BE2C (cell line): ENCODE measurements at places on chromosomes 11 and 22.
A peak's percentile ranks its signal among the peaks of the same experiment; 100 is the strongest.

DNA sequence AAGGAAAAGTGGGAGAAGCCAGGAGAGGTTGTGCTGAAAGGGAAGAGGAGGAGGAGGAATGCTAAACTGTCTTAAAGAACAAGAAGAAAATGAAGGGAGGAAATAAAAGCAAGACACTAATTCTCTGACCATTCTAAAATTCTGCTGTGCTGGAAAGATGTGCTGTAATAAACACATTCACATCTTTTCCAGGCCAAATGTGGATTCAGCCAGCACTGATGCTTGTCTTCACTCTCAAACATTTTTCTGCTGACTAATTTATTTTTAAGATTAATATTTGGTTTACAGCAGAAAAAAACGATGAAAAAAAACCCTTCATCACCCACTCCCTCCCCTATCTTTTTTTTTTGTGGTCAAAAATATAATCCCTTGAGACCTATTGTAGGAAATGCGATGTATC lies 223.6 kb downstream of the SWAP70 start:
- no peak for DNase-seq

GRCh38 chr11:8033305-8034105 lies 46.4 kb downstream of the EIF3F start:
- DNase-seq, result peak; percentile 82

- peak; percentile 99 for DNase-seq
These were observed at the start of gene SART1 for GRCh38 chr11:65961267-65962140. SART1 (plus strand) TSS chr11:65961734; CDS start chr11:65961781, 47 bp downstream.

DNA sequence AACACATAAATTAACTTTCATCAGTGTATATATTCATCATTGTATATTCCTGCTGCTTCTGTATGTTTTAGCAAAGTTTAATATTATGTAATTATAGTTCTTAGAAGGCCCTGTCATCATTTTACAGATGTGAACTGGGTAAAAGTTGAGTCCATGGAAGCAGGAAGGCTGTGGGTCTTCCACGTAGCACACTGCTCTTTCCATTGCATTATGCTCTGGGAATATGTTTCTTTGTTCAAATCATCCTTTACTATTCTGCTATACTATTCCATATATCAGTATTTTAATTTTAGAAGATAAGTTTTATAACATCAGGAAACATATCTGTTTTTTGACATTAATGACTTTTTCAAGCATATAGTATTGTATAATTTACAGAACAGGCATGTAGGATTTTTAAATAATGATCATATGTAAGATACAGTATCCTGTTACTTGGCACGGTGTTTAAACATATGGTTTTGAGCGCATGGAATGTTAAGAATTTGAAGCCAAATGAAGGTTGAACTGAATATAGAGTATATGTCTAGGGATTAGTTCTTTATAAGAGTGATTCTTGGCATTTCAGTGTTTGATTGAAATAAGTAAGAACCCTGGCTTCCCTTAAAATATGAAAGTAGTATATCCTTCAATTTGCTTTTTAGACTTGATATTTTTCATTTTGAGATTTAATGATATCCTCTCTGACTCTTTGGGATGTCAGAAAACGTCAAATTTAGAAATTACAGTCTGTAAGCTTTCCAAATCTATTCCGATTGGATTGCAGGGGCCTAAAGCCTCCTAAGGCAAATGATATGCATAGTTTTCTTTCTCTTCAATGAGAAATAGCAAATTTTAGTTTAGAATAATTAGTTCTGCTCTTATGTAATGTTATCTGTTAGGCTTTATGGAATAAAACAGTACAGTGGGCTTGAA lies 8.6 kb downstream of the CCDC81 start:
- no peak for DNase-seq

DNA sequence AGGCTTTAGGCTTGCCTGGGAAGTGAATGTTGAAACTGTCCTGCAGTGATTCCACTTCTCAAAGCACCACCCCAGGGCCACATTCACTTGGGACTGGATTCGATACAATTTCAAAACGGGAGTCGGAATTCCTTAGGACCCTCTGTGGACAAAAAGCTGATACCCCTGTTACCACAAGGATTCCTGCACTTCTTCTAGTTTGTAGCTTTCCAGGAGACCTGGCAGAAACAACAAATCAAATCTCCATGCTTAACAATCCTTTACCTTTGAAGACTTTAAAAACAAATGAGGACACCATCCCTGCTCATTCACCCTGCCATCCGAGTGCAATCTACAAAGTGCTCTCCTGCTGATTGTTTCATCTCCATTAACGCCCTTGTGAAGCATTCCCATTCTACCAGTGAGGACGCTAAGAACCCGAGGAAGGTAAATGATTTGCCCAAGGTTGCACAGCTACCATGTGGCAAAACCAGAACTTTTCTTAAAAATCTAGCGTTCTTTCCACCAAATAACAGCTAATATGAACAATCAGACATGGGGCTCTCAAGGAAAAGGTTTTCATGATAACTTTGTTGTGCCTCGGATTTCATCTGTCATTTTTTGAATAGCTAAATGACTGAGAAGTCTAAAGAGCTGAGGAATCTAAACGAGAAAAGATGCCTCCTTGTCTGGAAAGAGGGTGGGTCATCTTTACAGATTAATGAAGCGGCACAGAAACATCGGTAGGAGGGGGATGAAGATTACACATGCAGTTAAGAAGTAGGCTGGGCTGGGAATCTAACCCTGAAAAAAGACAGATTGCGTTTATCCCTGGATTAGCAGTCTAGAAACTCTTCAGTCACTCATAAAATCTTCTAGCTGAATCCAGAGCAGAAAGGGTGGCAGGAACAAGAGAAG lies 720 bp upstream of the MPZL2 start:
- DNase-seq, result no peak

- DNase-seq, result no peak
These were observed 63.7 kb downstream of the PTPRJ start for GRCh38 chr11:48043991-48044512.

GRCh38 chr11:102421261-102421660 lies 31.3 kb downstream of the TMEM123 start:
- DNase-seq, result no peak

DNA sequence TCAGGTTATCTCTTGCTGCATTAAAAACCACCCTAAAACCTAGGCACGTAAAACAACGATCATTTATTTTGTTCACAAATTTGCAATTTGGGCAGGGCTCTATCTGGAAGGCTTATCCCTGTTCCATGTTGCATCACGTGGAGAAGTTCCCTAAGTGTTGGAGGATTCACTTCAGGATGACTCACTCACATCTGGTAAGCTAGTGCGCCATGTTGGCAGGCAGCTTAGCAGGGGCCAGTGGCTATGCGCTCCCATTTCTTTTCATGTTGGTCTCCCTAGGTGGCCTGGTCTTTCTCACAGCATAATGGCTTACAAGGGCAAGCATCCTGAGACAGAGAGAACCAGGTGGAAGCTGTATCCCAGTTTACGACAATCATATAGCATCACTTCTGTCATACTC lies 226.8 kb downstream of the BLID start:
- peak; percentile 21 for DNase-seq

- DNase-seq, result no peak
These were observed 172.5 kb downstream of the TBC1D22A start for GRCh38 chr22:46934746-46935491.

GRCh38 chr22:28369854-28370253 lies 309.8 kb downstream of the TTC28 start:
- no peak for DNase-seq

DNA sequence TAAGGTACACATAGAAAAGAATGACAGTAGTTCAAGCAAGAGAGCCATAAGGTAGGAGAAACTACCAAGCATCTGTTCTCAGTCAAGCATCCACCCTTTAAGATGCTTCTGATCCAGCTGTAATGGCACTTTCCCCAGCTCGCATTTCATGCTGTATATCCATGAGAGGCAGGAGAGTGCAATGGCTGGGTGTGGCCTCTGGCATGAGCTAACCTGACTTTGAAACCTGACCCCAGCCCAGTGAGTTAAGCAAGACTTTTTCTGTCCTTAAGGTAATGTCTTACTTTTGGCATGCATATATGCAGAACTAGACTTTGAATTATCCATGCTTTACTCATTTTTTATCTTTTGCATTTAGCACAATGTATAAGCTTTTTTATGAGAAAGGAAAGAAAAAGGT lies 79.8 kb upstream of the CNTN5 start:
- DNase-seq, result no peak

DNA sequence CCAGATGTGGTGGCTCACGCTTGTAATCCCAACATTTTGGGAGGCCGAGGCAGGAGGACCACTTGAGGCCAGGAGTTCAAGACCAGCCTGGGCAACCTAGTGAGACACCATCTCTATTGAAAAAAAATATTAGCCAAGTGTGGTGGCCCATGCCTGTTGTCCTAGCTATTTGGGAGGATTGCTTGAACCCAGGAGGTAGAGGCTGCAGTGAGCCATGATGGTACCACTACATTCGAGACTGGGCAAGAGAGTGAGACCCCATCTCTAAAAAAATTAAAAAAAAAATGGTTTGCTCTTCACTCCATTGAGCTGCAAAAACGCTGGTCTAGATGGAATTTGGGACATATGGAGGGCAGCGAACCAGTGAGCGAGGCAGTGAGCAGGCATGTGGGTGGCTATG lies 21.6 kb upstream of the SOX10 start:
- DNase-seq, result no peak

- DNase-seq, result no peak
These were observed 112.0 kb downstream of the FCHSD2 start for GRCh38 chr11:73030130-73030529.

DNA sequence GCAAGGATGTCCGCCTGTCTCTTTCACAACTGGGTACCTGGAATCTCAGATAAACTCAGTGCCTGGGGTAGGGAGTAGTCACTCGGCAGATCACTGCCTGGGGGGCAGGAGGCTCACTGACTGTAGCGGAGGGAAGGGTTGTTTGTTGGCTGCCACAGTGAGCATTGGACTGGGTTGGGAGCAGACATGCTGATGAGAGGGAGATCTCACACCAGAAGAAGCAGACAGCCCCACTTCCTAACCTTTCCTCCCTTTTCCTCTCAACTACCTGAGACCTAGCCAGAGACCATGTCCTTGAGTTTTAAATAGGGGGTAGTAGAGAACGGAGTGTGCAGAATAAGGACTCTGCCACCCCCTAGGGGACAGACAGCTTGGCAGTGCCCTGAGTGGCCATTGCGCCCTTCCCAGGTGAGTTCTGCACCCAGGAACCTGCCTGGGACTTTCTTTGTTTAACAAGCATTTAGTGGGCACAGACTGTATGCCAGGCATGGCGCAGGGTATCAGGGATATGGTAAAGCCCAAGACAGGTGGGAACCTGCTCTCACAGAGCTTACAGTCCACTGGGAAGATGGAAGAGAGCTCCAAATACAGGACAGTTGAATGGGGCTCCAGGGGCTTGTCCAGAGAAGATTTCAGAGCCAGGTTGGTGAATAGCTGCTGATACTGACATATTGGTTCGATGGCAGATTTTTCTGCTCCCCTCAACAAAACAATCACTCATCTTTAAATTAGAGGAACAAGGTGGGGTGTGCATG lies 115.7 kb upstream of the NNMT start:
- peak; percentile 64 for DNase-seq

GRCh38 chr22:38886333-38886732 lies 14.3 kb upstream of the CBX6 start:
- DNase-seq, result no peak

DNA sequence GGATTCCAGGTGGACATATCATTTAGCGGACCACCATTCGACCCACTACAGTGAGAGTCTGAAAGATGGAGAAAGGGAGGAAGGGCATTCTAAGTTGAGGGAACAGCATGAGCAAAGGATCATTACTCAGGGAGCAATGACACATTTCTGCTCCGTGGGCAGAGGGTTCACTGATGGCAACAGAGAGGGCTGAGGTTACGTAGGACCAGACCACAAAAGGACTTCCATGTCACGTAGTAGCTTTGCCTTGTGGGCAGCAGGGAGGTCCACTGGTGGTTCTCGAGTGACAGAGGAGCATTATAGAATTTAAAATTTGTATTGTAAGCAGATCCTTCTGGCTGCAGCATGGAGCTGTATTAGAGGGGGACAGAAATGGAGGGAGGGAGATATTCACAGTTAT lies 109.7 kb upstream of the NAV2 start:
- DNase-seq, result no peak

DNA sequence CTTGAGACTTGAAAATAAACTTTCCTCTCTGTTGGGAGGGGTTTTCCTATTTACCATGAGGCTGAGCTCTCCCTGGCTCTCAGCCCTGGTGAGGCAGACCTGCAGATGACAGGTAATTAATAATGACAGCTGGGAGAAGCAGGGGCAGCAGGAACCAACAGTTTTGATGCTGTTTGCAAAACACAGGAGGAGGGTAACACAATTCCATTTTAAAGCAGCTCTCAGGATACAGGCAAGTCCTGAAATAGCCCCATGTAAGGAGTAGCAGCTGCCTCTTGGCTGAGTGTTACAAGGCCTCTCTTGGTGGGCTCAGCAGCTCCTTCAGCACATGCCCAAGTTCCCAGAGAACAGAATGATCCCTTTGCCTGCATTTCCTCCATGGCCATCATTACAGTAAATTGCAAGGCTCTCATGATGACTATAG lies 13.3 kb downstream of the PARVA start:
- DNase-seq, result no peak
